T-cell (primary cell): ENCODE measurements at places on chromosomes 4 and X. TPM values are rescaled to one million over a fixed set of nuclear protein-coding genes. Genes with fewer than 3 reads are reported as not detected.

DNA sequence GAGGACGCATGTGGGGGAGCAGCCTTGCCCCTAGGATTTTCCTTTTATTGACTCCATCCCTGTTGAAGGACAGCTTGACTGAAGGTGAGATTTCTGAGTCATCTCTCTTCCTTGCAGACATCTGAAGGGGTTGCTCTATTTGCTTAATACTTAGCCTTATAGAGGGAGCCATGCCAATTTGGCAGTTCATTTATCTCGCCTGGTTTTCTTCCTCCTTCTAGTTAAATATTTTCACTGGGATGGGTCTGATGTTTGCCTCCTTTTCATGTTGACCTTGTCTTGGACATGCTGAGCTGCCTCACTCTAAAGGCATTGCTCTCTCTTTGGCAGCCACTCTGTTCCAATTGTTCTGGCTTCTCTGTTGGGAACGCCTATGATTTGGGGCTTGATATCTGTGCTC is 151.0 kb upstream of the PSAPL1 start:
- H3K27me3 ChIP-seq, result no peaks in the 10 kb centered on the region
- no peak overlapping the region for H3K4me3 ChIP-seq
- no peaks in the 10 kb centered on the region for H3K36me3 ChIP-seq
- no peak overlapping the region for H3K27ac ChIP-seq
- DNase-seq, result no peak
- no peaks in the 10 kb centered on the region for H3K4me1 ChIP-seq

DNA sequence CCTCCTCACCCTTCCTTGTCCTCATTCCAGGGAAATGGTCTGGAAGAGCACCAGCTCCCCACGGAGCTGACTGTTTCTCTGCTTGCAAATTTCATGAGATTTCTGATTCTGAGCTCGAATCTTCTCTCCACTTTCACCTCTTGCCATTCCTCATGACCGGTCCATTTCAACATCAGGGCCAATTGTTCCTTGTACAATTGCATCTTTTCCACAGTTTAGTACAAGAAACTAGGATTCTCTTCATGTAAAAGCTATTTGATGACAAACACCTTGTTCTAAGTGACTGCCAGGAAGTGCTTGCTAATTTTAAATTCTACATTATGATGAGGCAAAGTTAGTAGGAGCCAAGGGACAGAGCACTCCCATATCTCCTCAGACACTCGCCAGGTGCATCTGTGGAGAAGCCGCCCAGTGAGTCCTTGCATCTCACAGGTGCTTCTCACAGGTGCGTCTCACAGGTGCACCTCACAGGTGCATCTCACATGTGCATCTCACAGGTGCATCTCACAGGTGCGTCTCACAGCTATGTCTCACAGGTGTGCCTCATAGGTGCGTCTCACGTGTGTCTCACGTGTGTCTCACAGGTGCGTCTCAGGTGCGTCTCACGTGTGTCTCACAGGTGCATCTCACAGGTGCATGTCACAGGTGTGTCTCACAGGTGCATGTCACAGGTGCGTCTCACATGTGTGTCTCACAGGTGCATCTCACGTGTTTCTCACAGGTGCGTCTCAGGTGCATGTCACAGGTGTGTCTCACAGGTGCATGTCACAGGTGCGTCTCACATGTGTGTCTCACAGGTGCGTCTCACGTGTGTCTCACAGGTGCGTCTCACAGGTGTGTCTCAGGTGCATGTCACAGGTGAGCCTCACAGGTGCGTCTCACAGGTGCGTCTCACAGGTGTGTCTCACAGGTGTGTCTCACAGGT is 3.0 kb upstream of the PDE6B start:
- no peak for DNase-seq
- no peaks in the 10 kb centered on the region for H3K36me3 ChIP-seq
- H3K4me3 ChIP-seq, result no peak overlapping the region
- no peak overlapping the region for H3K27ac ChIP-seq
- no peaks in the 10 kb centered on the region for H3K4me1 ChIP-seq
- no peaks in the 10 kb centered on the region for H3K27me3 ChIP-seq

The HPSE gene
- 4.5 TPM for total RNA-seq

The AKAP4 gene
- total RNA-seq, result not detected

The OTUD6A gene
- not detected for total RNA-seq
